Stimulated activated CD4-positive, alpha-beta T cell treated with anti-CD3 and anti-CD28 coated beads, Interleukin-2, amount 100 ng/mL, for 48 hours (primary cell): ENCODE measurements at places on chromosomes 12 and 14.

DNA sequence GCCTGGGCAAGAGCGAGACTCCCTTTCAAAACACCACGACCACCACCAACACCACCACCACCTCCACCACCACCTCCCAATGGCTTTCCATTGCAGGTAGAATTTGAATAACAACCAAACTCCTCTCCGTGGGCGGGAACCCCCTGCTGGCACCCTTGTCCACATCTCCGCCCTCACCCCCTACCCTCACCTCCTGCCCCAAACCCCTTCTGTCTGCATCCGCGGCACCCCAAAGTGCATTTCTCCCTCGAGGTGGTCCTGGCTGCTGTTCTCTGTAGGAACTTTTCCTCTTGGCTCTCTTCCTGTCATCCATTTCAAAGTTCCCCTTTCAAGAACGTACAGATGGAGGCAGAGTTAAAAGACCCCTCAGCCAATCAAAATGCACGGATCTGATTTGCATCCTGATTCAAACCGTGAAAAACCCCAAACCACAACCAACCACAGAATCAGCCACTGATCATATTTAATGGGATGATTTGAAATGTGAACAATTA lies 3.8 kb downstream of the SDSL start:
- DNase-seq: no peak

GRCh38 chr14:21049271-21049673 lies 7.1 kb downstream of the RNASE7 start:
- no peak for DNase-seq

- DNase-seq: no peak
These were observed 31.8 kb downstream of the PKP2 start for GRCh38 chr12:32864731-32865130.

DNA sequence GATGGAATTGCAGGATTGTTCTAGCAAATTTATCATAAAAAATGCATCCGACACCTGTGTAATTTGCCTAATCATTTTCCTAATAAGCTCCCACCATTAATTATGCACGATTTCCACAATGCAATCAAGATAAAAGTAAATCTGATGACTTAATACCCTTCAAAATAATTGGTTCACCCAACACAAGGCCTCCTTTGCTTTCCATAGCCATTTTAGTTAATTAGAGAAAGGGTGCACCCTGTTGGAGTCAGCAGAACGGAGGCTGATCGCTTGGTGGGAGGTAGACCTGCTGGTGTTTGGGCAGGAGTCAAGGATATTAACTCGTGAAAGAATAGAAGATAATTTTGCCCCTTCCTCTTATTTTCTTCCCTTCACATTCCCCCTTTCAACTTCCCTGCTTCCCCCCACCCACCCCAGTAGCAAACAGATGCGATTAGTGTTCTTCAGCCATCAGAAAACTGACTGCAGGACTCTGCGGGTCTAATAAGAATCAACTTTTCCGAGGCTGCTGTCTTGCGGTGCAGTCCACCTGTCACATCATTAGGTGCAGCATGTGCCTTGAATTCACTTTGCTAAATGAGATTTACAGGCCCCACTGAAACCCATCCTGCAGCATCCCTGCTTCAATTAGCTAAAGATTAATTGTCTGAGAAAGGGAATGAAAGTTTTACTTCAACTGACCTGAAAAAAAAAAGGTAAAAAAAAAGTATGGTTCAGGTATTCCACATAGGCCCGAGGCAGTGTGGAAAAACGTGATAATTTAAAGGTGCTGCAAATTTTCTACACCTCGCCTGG lies 553.7 kb upstream of the LMO3 start:
- DNase-seq: no peak

DNA sequence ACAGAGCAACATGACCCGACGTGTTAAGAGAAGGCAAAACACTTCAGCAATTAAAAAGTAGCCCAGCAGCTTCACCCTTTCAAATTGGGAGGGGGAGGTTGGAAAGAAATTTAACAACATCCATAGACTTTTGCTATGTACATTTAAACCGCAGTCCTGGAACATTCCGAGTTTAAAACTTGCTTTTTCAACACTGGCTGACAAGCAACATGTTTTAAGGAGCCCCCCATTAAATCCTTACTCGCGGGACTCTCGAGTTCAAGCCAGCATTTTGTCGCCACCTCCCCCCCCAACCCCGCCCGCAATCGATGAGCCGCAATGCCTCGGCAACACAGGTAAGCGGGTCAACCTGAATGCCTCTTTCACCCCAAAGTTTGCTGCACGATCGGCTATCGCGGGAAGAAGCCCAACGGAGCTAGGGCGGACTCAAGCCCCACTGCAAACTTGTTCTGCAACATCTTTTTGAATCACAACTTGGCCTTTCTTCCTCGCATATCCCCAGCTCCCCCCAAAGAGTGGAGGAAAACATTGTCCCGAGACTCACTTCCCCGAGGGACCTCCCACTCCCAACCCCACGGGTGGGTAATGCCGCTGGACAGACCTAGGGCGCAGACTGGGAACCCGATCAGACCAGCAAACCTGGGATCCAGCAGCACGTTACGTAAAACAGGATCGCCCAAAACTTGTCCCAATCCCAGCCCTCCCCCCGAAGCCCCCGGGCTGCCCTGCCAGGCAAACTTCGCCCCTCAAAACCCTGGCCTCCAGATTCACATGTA lies 777 bp downstream of the ZFP36L1 start:
- DNase-seq: no peak

DNA sequence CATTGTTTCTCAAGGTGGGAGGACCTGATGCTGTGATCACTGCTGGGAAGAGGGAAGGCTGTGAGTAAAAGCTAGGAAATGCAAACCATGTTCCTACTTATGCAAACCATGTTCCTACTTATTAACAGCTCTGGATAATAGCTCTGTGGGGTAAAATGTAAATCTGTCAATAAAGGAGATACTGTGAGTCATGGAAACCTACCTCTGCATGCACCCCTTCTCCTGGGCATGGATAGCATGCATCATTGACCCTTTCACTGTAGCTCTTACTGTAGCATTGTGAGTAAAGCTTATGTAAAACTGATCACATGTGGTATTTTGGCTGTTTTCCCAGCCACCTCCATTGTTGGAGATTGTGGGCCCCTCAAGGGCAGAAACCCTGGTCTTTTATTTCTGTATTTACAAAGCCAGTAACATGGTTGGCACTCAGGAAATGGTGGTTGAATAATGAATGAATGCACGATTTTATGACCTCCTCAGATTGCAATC lies 253.7 kb downstream of the GRIN2B start:
- no peak for DNase-seq
